ENCODE measurements at places on chromosomes 3 and 15.

GRCh38 chr15:92049290-92049989, 195.9 kb downstream of the SLCO3A1 start:
- H3K4me3 ChIP-seq, result no peak overlapping the region
- H3K36me3 ChIP-seq, result no peaks in the 10 kb centered on the region
- H3K4me1 ChIP-seq, result peaks cover 3% of the 10 kb centered on the region
- no peaks in the 10 kb centered on the region for H3K27me3 ChIP-seq
- DNase-seq, result no peak

GRCh38 chr3:28218071-28218916, 23.1 kb upstream of the CMC1 start:
- H3K27ac ChIP-seq, result no peak overlapping the region
- H3K27me3 ChIP-seq, result no peaks in the 10 kb centered on the region
- no peak for DNase-seq
- no peak overlapping the region for H3K4me3 ChIP-seq
- peaks cover 6% of the 10 kb centered on the region for H3K36me3 ChIP-seq
- H3K4me1 ChIP-seq, result peaks cover 2% of the 10 kb centered on the region

DNA sequence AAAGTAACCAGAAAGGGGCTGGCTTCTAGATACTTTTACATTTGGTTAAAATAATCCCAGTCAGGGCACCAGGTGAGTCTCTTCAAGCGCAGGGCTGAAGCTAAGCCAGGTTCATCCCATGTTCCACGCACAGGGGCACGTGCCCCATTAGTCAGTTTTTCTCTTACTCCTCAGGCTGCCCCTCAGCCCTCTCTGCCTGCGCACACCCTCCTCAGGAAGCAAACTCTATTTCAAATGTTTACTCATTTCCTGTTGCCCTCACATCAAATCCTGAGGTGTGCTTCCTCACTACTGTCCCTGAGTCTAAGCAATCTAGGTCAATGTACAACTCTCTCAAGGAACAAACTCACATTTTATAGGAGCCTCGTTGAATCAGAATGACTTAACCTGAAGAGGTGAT, 48.5 kb downstream of the THBS1 start:
- no peak overlapping the region for H3K4me3 ChIP-seq
- H3K4me1 ChIP-seq, result peaks cover 69% of the 10 kb centered on the region
- peak; percentile 70 for DNase-seq
- peaks cover 42% of the 10 kb centered on the region for H3K36me3 ChIP-seq

DNA sequence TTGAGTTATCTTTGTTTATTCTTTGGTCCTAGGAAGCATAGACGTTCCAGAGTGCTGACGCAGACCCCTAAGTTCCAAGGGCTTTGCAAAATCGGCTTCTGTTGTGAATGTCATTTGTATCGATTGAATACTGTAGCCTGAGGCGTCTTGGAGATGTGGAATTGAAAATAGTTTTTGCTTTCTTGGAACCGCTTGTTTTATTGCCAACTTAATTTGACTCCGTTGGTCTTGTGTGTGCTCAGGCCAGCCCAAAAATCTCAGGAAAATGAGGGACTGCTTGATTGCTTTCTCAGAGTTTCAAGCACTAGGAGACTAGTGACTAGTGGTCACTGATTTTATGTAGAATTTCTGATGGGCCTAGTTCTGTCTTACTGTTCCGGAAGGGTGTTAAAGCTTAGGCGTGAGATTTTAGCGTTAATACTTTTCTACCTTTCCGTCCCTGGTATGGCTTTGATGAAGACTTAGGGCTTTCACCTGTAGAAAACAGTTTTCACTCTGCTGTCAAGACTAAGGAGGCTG, 263 bp upstream of the UTS2B start:
- peaks cover 28% of the 10 kb centered on the region for H3K27me3 ChIP-seq
- H3K4me1 ChIP-seq, result peaks cover 11% of the 10 kb centered on the region

- no peak for DNase-seq
- H3K4me3 ChIP-seq, result no peak overlapping the region
- no peaks in the 10 kb centered on the region for H3K36me3 ChIP-seq
- H3K27me3 ChIP-seq, result peaks cover 3% of the 10 kb centered on the region
- H3K4me1 ChIP-seq, result no peaks in the 10 kb centered on the region
These were observed 150.5 kb downstream of the MINAR1 start for GRCh38 chr15:79582650-79583049.

GRCh38 chr3:28328188-28329151, 20.1 kb upstream of the ZCWPW2 start:
- H3K27ac ChIP-seq, result no peak overlapping the region
- no peak for DNase-seq
- peaks cover 22% of the 10 kb centered on the region for H3K4me1 ChIP-seq
- peaks cover 18% of the 10 kb centered on the region for H3K36me3 ChIP-seq
- no peaks in the 10 kb centered on the region for H3K27me3 ChIP-seq

GRCh38 chr15:50687302-50687902, 805 bp upstream of the TRPM7 start:
- peak overlapping the region; percentile 99 for H3K4me3 ChIP-seq
- no peak for DNase-seq
- peak overlapping the region; percentile 99 for H3K27ac ChIP-seq
- H3K27me3 ChIP-seq, result no peaks in the 10 kb centered on the region
- peaks cover 17% of the 10 kb centered on the region for H3K36me3 ChIP-seq

DNA sequence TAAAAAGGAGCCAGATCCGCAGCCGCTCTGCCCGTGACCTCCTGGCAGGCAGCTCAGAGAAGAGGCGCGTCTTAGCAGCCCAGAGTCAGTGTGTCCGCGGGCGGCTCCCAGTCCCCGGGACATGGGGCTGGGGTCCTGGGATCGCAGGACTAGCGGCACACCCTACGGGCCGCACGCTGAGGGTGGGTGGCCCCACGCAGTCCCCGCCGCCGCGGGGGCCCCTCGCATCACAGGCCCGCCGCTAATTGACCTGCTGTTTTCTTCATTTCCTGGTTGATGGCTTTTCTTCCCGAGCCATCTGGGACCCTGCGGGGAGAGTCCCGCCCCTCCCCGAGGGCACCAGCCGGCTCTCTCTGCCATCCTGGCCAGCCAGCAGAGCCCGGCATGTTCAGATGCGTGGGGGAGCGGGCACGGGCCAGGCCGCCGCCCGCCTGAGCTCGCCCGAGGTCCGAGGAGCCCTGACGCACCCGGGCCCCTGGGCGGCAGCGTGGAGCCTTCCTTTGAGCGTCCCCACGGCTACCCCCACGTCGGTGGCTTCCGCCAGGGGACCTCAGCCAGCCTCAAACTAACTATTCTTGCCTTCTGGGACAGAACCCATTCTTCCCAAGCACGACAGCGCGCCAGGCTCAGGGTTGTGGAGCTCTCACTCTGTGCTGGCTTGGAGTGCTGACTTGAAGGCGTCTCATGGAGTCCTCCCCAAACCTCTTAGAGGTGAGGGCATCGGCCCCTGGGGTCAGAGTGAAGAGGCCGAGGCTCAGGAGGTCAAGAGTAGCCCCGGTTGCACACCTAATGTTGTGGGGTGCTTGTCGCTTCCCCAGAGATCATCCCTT, 34.6 kb upstream of the CACNA2D3 start:
- no peak for DNase-seq
- no peaks in the 10 kb centered on the region for H3K4me1 ChIP-seq
- H3K27ac ChIP-seq, result no peak overlapping the region
- H3K36me3 ChIP-seq, result no peaks in the 10 kb centered on the region
- H3K4me3 ChIP-seq, result no peak overlapping the region

DNA sequence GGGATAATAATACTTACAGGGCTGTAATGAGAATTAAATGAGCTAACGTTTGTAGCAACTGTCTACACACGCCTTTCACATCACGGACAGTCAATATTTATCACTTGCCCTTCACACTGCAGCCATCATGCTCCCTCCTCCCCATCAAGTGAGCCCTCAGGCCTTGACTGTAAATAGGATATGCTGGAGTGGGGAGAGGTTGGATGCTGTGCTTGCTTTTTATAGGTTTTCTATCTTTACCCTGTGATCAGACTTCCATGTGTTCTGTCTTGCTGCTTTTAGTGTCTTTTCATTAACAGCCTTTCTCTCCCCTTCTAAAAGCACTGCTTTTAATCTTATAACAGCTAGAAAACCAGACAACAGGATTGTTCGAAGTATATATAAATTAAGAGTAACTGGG, 12.8 kb upstream of the MAGEF1 start:
- H3K4me1 ChIP-seq, result no peaks in the 10 kb centered on the region
- peaks cover 22% of the 10 kb centered on the region for H3K27me3 ChIP-seq
- H3K4me3 ChIP-seq, result no peak overlapping the region
- H3K27ac ChIP-seq, result no peak overlapping the region

DNA sequence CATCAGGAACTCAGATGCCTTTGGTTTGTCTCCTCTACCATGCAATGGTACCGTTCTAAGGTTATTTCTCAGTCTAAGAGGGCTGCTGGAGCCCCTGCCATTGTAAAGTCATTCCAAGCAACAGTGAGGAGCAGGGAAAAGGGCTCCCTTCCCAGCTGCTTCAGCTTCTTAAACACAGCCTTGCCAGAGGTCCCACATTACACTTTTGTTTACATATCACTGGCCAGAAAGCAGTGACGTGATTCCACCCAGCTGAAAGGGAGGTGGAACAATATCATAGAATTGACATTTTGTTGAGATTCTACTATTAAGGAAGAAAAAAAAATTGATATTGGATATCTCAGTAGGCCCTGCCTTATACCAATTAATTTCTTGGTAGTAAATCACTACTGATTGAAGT, 194.6 kb downstream of the SUCLG2 start:
- H3K36me3 ChIP-seq, result peaks cover 26% of the 10 kb centered on the region
- no peaks in the 10 kb centered on the region for H3K27me3 ChIP-seq
- H3K4me3 ChIP-seq, result no peak overlapping the region
- peaks cover 2% of the 10 kb centered on the region for H3K4me1 ChIP-seq

DNA sequence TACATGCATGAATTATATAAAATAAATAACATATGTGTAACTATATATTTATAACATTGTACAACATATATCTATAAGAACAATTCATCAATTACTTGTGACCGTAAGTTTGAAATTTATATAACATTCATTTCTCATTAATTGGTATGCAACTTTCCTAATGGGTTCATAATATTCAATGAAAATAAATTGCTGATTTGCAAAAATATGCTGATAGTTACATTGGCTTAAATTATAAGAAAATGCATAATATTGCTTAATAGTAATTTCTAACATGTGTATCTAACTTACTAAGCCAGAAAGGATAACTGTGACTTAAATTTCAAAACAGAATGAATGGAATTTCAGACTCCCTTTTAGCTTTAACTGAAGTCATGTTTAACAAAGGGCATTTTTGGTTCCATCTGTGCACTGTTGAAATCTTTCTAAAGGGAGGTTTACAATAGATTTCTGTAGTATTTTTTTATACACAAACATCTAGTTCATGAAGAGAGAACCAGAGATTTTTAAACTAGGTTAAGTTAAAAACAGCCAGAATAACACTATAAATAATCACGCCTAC, 310.9 kb downstream of the TBC1D5 start:
- DNase-seq, result no peak
- no peaks in the 10 kb centered on the region for H3K4me1 ChIP-seq
- H3K27me3 ChIP-seq, result no peaks in the 10 kb centered on the region

GRCh38 chr3:197204736-197205135, 93.7 kb downstream of the DLG1 start:
- no peak overlapping the region for H3K27ac ChIP-seq
- H3K27me3 ChIP-seq, result no peaks in the 10 kb centered on the region
- peaks cover 14% of the 10 kb centered on the region for H3K4me1 ChIP-seq
- H3K36me3 ChIP-seq, result peaks cover 3% of the 10 kb centered on the region

DNA sequence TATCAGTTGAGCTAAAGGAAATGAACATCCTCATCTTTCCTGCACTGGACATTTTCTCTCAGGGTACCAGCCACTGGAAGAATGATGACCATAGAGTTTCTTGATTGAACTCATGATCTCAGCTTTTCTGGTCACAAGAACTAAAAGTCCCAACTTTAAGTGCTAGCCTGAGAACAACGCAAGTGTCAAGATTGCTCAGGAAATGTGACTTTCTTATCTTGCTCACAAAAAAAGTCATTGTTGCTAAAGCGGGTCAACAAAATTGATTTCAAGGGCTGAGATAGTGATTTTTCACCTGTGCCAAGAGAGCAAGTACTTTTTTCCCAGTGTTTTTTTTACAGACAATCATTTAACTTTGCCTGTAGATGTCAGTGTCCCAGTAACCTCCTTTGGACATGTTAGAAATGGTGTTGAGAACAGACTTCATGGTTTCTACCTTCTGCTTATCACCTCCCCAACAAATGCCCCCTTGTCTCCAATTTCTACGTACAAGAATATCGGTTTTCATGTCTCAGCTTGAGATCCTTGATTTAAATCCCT, 125.9 kb downstream of the SEMA6D start:
- DNase-seq, result no peak
- no peaks in the 10 kb centered on the region for H3K36me3 ChIP-seq
- no peaks in the 10 kb centered on the region for H3K27me3 ChIP-seq
- no peak overlapping the region for H3K27ac ChIP-seq

GRCh38 chr3:99624496-99625236, 13.7 kb upstream of the COL8A1 start:
- H3K4me1 ChIP-seq, result no peaks in the 10 kb centered on the region
- no peak overlapping the region for H3K4me3 ChIP-seq
- no peaks in the 10 kb centered on the region for H3K27me3 ChIP-seq

GRCh38 chr3:57446318-57446841, 97.8 kb downstream of the DNAH12 start:
- no peak overlapping the region for H3K4me3 ChIP-seq
- H3K4me1 ChIP-seq, result no peaks in the 10 kb centered on the region
- peaks cover 15% of the 10 kb centered on the region for H3K27me3 ChIP-seq
- H3K27ac ChIP-seq, result no peak overlapping the region
- DNase-seq, result no peak
- no peaks in the 10 kb centered on the region for H3K36me3 ChIP-seq

GRCh38 chr15:66895794-66896453, 169.5 kb upstream of the SMAD3 start:
- peaks cover 46% of the 10 kb centered on the region for H3K27me3 ChIP-seq
- H3K27ac ChIP-seq, result no peak overlapping the region
- no peak for DNase-seq

- H3K27me3 ChIP-seq, result peaks cover 8% of the 10 kb centered on the region
- no peak overlapping the region for H3K27ac ChIP-seq
- H3K4me3 ChIP-seq, result no peak overlapping the region
- no peaks in the 10 kb centered on the region for H3K36me3 ChIP-seq
- no peaks in the 10 kb centered on the region for H3K4me1 ChIP-seq
These were observed 37.1 kb upstream of the SLC25A36 start for GRCh38 chr3:140904521-140904920.

- no peaks in the 10 kb centered on the region for H3K4me1 ChIP-seq
- H3K27me3 ChIP-seq, result no peaks in the 10 kb centered on the region
- no peak overlapping the region for H3K4me3 ChIP-seq
- DNase-seq, result no peak
- no peak overlapping the region for H3K27ac ChIP-seq
These were observed 497.8 kb downstream of the NAALADL2 start for GRCh38 chr3:175356899-175357324.

GRCh38 chr3:74127256-74127655, 487.2 kb downstream of the CNTN3 start:
- H3K27me3 ChIP-seq, result no peaks in the 10 kb centered on the region
- no peak for DNase-seq
- H3K4me3 ChIP-seq, result no peak overlapping the region
- H3K4me1 ChIP-seq, result no peaks in the 10 kb centered on the region
- H3K36me3 ChIP-seq, result no peaks in the 10 kb centered on the region

GRCh38 chr3:158918008-158918407, 116.2 kb downstream of the MFSD1 start:
- peaks cover 3% of the 10 kb centered on the region for H3K27me3 ChIP-seq
- no peaks in the 10 kb centered on the region for H3K36me3 ChIP-seq
- H3K4me3 ChIP-seq, result no peak overlapping the region
- peak; percentile 40 for DNase-seq

- no peak for DNase-seq
- no peaks in the 10 kb centered on the region for H3K4me1 ChIP-seq
- no peaks in the 10 kb centered on the region for H3K36me3 ChIP-seq
- no peak overlapping the region for H3K4me3 ChIP-seq
- H3K27ac ChIP-seq, result no peak overlapping the region
These were observed 248.9 kb downstream of the THSD4 start for GRCh38 chr15:71364117-71364584.

GRCh38 chr15:98442901-98443300, 205.4 kb upstream of the IGF1R start:
- H3K4me3 ChIP-seq, result no peak overlapping the region
- H3K4me1 ChIP-seq, result peaks cover 2% of the 10 kb centered on the region
- no peaks in the 10 kb centered on the region for H3K36me3 ChIP-seq
- H3K27ac ChIP-seq, result no peak overlapping the region

All from activated naive CD4-positive, alpha-beta T cell treated with anti-CD3 and anti-CD28 coated beads, Interleukin-2, amount 10 ng/mL, durations not matched to agents 7 days and 5 days (primary cell).